ENCODE measurements at places on chromosomes 2 and 18.

DNA sequence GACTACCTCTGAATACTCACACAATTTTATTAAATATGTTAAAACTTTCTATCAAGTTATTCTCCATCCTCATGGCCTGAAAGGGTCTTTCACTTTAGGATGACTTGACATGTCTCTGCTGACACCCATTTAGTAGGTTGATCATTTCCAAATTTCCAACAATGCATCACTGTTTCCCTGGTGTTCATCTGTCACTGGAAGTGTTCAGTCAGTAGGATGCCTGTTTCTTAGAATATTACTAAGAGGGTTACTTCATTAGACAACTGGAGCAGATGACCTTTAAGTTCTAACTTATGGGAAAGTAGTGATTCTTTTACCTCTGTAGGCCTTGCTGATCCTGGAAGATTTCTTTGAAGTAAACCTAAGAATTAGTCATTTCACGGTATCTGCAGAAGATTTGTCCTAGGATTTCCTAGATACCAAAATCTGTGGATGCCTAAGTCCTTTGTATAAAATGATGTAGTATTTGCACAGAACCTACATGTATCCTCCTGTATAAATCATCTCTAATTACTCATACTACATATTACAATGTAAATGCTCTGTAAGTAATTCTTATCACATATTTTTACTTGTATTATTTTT lies 77.7 kb downstream of the MAP3K20 start:
- DNase-seq: no peak

GRCh38 chr18:44848644-44849335 lies 168.1 kb downstream of the SETBP1 start:
- no peak for DNase-seq

GRCh38 chr2:40454321-40454720 lies 2.4 kb upstream of the SLC8A1 start:
- DNase-seq: no peak

DNA sequence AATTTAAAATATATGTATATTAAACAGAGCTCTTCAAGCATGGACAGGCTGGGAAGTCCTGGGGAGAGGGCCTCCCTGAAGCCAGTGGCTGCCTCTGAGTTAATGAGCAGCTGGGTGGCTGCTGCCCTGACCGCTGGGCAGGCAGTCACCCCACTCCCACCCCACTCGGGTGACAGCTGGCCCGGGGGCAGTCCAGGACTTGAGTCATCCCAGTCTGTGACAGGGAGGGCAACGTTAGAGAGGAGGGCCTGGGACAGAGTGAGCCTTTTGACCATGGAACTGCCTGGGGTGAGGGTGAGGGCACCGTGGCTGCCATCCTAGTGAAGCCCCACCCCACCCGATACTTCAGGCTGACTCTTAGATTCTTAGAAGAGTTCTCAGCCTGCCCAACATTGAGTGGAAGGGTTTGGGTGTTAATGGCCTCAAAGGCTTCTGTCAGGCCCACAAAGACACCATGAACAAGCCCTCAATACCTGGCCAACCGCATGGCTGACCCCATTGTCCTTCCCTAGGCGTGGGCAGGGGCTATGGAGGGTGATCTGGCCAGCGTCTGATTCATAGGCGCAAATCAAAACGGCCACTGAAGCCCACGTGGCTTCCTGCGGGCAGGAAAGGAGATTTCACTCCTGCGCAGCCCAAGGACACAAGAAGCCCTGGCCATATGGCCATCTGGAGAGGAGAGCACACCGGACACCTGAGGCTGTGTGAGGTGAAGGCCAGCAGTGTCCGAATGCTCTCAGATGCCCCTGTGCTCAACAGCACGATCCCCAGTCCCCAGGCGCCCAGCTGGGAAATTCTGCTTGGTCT lies 47.5 kb downstream of the MRPS5 start:
- DNase-seq: no peak

GRCh38 chr2:20044778-20045177 lies 6.7 kb downstream of the LAPTM4A start:
- DNase-seq: no peak

GRCh38 chr2:19228181-19228593 lies 130.2 kb downstream of the OSR1 start:
- DNase-seq: no peak

- no peak for DNase-seq
Observed at GRCh38 chr2:134280726-134281125, 26.9 kb downstream of the MGAT5 start.

GRCh38 chr2:28621172-28622100 lies 125.6 kb downstream of the PLB1 start:
- DNase-seq: peak; percentile 98

DNA sequence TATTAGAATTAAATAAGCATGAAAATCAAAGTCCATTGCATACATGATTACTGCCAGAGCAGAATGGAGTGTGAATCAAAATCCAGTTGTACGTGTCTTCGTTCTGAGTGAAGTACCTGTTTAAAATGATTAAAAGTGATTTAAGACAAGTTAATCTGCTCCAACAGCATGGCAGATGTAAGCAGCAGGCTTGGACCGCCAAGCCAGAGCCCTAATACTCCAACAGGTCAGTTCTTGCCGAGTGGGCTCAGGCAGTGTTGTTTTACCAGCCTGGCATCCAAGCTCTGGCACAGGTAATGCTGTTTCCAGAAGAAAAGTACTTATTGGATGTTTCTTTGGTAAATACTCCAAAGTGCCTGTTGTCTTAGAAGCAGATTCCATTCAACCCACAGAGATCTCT lies 171.4 kb upstream of the EPAS1 start:
- DNase-seq: no peak

- DNase-seq: no peak
Observed at GRCh38 chr2:143937723-143938350, 582.1 kb downstream of the ZEB2 start.

DNA sequence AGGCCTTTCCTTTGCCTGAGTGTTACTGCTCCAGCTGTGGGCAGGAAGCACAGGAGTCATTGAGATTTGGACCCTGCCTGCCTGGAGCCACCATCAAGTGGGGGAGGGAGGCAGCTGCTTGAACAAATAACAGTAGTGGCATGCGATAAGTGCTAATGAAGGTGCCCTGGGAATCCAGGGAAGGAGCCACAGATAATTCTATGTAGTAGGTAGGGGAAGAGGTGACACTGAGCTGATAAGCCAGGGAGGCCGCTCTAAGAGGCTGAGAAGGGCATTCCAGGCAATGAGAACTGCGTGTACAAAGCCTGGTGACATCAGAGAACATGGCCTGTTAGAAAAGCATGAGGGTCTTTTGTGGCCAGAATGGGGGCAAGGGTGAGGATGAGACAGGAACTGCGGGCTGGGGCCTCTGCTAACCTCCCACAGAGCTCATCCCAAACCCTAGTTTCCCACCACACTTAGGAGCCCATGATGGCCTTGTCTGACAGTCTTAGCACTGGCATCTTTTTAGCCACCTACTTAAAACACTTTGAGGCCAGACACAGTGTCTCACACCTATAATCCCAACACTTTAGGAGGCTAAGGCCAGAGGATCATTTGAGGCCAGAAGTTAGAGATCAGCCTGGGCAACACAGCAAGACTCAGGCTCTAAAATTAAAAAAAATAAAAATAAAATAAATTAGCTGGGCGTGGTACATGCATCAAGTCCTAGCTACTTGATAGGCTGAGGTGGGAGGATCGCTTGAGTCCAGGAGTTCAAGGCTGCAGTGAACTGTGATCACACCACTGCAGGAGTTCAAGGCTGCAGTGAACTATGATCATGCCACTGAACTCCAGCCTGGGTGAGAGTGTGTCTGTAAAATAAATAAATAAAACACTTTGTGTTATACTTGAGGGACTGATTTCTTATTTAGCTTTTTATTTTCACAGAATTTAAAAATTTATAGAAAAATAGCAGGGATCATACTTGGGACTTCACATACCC lies 58.9 kb downstream of the TET3 start:
- DNase-seq: no peak

DNA sequence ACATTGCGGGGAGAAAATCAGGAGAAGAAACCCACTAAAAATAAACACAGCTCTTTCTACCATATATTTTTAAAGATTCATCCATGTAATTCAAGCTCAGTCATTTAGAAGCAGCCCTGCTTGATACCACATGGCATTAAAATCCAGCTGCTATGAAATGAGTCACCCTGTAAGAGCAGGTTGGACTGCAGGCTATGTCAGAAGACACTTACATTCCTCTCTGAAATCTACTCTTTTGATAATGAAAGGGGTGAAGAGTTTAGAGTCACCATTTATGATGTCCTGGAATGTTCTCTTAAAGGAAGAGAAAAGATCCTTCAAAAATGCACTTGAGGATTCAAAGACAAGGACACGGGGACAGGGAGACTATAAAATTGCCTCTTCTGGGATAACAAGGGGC lies 100.6 kb upstream of the APCDD1 start:
- peak; percentile 78 for DNase-seq

DNA sequence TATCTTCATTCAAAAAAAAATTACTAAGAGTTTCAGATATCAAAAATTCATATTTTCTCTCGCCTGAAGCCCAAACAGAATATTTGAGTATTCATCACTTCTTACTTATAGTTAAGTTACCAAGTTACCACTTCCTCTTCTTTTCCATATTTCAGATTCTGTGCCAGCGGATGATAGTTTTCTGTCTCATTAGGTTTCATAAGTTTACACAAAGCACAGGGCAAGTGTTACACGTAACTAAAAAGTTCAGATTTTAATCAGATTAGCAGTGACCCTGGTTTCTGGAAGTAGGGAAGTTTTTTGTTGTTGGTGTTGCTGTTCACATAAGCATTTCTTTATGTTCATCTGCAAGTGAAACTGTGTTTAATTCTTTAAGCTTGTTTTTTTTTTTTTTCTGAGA lies 10.2 kb downstream of the AFTPH start:
- no peak for DNase-seq

DNA sequence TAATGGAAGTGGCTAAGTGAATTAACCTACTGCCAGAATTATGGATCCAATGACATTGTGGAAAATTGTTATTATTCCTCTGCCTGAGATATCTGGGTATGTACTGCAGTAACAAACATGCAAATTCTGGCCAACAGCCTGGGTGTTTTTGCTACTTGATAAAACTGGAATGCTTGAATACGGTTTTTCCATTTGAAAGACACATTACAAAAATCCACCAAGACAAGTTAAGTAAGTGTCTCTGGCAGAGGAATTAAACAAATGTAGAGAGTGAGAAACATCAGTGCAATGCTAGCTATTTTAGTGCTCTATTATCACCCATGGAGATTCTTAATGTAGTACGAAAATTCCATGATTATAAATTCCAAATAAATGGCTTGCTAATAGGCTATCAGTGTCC lies 312.4 kb upstream of the MEIS1 start:
- no peak for DNase-seq

GRCh38 chr2:207619764-207620203 lies 5.4 kb downstream of the METTL21A start:
- DNase-seq: peak; percentile 42

GRCh38 chr2:28366149-28366495 lies 26.5 kb upstream of the FOSL2 start:
- no peak for DNase-seq

GRCh38 chr2:96542357-96542977 lies 5.9 kb downstream of the ARID5A start:
- no peak for DNase-seq

DNA sequence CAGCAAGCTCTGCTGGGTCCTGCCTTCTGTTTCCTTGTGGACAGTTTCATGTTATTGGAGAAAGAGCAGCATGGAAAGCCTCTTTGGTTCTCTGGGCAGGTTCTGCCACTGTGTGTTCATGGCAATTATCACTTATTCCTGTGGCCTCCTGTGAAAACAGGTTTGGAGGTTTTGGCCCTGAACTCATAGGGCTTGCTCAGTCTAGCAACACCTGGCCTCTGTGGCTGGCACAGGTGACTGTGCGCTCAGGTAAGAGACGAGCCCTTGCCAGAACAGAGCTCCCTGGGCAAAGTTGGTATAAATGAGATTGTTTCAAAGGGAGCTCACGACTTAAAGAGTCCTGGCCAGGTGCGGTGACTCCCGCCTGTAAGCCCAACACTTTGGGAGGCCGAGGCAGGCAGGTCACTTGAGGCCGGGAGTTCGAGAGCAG lies 5.7 kb downstream of the CEP68 start:
- no peak for DNase-seq

DNA sequence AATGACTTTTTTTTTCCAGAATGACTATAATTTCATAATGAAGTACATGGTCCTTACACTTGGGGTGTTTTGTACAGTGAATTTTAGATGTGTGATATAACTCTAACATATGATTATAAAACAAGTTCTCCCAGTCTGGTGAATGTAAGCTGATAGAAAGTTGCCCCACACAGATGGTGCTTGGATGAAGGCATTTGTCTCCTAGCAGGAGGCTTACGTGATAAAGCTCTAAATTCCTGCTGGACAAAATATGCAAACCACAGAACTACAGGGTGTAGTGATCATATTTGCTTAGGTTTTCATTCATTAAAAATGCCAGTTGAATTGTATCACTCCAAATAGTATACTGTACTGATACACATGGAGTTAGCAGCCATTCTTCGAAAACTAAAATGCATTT lies 85.5 kb downstream of the DSC3 start:
- DNase-seq: no peak

GRCh38 chr2:219280651-219281050 lies 1.5 kb downstream of the DNAJB2 start:
- DNase-seq: no peak

- peak; percentile 80 for DNase-seq
Observed at GRCh38 chr2:159684796-159685195, 27.5 kb upstream of the MARCHF7 start.

DNA sequence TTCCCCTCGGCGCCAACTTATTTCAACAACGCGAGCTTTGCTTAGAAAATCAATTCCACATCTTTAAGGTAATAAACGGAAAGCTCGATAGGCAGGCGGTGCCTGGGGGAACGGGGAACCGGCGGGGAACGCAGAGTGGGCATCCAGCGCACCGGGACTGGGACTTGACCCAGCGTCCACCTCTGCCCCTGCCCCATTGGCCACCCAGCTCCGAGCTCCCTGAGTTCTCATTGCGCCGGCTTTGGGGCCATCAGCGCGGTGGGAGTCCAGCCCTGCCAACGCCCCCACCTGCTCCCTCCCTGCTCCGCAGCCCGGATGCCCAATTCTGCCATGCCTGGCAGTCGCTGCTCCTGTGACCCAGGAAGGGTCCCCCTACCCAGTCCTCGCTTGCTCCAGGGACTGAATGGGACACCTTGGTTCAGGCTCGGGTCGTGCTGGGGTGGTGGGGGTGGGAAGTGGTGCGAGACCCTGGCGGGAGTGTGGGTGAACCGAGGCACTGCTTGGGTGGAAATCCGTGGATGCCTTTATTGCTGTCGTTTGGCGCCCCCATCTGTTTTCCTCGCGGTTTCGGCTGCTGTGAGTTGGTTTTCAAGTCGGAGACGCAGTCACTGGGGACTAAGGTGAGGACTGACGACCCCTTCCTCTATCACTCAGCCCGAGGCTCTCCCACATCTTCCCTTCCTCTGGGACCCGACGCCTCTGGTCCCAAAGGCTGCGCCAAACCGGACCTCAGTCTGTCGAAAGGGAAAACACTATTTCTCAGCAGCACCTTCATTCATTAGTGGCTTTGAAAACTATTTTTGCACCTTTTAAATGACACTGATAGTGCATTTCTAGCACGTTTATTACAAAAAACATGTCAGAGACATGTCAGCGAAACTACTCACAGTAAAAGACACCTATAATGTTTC lies 2.4 kb upstream of the EVX2 start:
- DNase-seq: peak; percentile 25

- no peak for DNase-seq
Observed at GRCh38 chr2:98822301-98823164, 91.6 kb upstream of the MGAT4A start.

Data from fibroblast of lung (primary cell).